ENCODE measurements at places on chromosomes 3 and 15. TPM values are rescaled to one million over a fixed set of nuclear protein-coding genes. Genes with fewer than 3 reads are reported as not detected.

GRCh38 chr15:31934821-31935220 is 95.5 kb upstream of the CHRNA7 start:
- H3K27ac ChIP-seq: no peak overlapping the region
- H3K36me3 ChIP-seq: no peaks in the 10 kb centered on the region
- peaks cover 21% of the 10 kb centered on the region for H3K27me3 ChIP-seq
- no peak overlapping the region for H3K4me3 ChIP-seq

GRCh38 chr15:90203922-90204321 is 2.8 kb downstream of the SEMA4B start:
- no peak overlapping the region for H3K4me3 ChIP-seq
- H3K4me1 ChIP-seq: peaks cover 29% of the 10 kb centered on the region
- H3K27ac ChIP-seq: no peak overlapping the region
- no peaks in the 10 kb centered on the region for H3K27me3 ChIP-seq

DNA sequence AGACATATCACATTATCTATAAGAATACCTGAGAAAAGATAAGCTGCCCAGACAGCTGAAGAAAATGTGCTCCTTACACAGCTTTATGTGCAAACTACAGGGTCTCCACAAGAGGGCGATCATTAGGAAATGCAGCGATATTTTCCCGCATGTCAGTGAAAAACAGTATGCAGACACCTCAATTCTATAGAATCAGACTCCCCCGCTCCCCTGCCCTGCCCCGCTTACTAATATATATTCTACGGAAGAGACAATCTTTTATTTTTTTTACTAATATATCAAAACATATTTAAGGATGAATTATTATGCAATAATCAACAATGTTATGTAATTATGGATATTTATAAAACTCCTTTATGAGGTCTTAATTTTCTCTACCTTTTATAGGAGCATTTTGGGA is 681.3 kb downstream of the ROBO1 start:
- no peak overlapping the region for H3K4me3 ChIP-seq
- no peak overlapping the region for H3K27ac ChIP-seq
- no peaks in the 10 kb centered on the region for H3K27me3 ChIP-seq

DNA sequence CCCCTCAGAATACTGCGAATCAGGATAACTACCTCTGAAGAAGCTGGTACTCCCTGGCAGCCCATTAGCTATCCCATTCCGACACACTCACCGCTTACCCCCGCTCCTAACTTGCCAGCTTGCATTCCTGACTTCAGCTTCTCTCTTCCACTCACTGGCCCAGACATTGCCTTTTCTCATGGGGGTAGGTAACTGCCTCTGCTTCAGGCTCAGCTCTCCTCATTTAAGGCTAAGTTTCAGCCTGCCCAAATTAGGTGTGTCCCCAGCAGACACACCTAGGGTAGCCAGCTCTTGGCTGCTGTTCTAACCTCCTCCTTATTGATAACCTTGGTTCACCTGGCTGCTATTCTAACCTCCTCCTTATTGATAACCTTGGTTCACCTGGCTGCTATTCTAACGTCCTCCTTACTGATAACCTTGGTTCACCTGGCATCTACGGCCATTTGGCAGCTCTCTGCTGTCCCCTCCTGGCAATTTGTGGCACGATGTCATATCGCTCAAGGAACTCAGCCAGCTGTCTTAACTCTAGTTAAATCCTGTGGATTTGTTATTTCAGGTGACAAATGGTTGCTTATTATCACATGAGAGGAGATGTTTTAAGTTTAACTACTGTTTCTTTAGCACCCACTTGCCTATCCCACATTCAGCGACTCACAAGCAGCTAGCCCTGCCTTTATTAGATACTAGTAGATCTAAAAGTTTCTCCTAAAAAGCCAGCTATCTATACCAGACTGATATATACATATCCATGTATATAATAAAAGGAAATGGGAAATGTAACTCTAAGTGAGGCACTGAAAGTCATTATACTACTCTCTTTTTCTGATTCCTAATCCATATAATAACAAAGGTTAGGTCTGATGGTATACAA is 106.5 kb upstream of the ACP3 start:
- no peaks in the 10 kb centered on the region for H3K4me1 ChIP-seq
- no peaks in the 10 kb centered on the region for H3K36me3 ChIP-seq
- peaks cover 27% of the 10 kb centered on the region for H3K27me3 ChIP-seq
- no peak overlapping the region for H3K27ac ChIP-seq
- no peak overlapping the region for H3K4me3 ChIP-seq

The CACNA2D3 gene
- total RNA-seq: not detected

DNA sequence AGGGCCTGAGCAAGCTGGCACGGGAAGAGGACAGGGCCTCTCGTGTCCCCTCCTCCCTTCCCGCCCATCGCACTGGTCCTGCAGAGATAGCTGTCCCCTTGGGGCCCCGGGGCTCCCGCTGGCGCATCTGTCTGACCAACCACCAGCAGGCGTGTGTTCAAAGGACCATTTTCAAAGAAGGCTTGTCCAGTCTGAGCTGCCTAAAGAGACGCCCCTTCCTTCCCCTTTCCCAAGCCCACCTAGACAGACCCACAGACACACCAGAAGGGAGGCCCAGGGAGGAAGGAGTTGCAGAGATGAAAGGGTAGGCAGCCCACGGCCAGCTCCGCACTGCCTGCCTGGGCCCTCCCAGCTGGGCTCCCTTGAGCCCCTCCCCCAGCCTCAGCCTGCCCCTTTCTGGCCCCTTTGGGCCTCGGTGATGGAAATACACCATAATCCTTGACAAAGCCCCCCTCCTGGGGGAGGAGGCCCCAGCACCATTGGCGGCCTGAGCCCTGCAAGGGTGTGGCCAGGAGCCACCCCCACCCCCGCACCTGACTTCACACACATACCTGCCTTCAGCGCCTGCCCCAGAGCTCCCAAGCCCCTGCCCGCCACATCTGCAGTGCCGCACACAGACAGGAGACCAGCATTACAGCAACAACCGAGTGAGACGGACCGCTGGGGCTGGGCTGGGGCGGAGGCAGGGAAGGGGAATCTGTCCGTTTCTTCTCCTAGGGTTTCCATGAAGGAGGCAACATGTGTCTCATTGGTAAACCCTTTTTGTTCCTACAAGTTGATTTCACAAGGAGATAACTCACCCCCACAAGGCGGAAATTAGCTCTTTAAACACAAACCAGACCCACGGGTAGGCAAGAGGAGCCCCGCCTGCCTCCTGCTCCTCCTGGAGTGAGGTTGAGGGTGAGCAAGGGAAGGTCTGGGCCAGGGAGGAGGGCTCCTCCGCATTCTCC is at the start of gene STRA6:
Gene STRA6, minus strand, starts transcription at position 336 of the 950 bp plus-strand sequence. CDS start 520 bp downstream, outside the sequence.
- no peak for DNase-seq
- H3K27ac ChIP-seq: peak within 1 kb of the TSS; percentile 74
- H3K4me1 ChIP-seq: peaks cover 8% of the 10 kb centered on the region
- peaks cover 27% of the 10 kb centered on the region for H3K27me3 ChIP-seq
- no peak within 1 kb of the TSS for H3K4me3 ChIP-seq

GRCh38 chr15:62549345-62549970 is 384.4 kb upstream of the C2CD4B start:
- no peak overlapping the region for H3K4me3 ChIP-seq
- H3K36me3 ChIP-seq: no peaks in the 10 kb centered on the region
- no peaks in the 10 kb centered on the region for H3K27me3 ChIP-seq
- peak; percentile 2 for DNase-seq
- peaks cover 8% of the 10 kb centered on the region for H3K4me1 ChIP-seq

GRCh38 chr3:194738254-194739093 is 52.8 kb downstream of the FAM43A start:
- no peak overlapping the region for H3K4me3 ChIP-seq
- H3K36me3 ChIP-seq: peaks cover 2% of the 10 kb centered on the region
- DNase-seq: no peak

DNA sequence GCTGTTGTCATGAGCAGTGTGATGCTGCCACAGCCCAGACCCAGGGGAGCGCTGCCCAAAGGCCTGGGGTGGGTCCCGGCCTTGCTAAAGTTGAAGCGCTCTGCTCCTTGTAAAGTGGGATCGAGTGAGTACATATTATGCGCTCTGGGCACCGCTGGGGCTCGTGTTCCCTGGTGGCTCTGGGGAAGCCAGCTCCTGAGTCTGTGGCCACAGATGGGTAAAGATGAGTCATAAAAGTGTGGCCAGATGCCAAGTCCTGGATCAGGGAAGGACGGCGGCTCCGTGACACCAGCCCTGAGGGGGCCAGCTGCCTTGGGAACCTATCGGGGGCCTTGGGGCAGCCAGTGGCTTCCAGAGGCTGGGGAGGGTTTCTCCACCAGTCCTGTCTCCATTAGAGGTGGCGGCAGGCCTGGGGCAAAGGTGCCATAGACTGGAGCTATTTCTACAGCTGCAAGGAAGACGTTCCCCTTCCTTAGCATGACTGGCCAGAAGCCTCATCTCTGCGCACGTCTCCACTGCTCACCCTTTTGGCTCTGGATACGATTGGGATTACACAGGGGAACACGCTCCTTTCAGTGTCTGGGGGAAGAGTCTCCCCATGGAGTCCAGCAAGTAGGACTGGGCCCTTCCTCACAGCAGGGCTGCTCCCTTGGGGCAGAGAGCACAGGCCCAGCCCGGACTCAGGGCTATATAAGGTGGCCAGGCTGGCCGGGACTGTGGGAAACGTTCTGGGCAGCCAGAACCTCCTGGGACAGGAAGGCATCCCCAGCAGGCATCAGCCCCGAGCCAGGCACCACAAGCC is 1.2 kb upstream of the ITIH4 start:
- no peaks in the 10 kb centered on the region for H3K36me3 ChIP-seq
- peaks cover 8% of the 10 kb centered on the region for H3K4me1 ChIP-seq
- no peak overlapping the region for H3K4me3 ChIP-seq

DNA sequence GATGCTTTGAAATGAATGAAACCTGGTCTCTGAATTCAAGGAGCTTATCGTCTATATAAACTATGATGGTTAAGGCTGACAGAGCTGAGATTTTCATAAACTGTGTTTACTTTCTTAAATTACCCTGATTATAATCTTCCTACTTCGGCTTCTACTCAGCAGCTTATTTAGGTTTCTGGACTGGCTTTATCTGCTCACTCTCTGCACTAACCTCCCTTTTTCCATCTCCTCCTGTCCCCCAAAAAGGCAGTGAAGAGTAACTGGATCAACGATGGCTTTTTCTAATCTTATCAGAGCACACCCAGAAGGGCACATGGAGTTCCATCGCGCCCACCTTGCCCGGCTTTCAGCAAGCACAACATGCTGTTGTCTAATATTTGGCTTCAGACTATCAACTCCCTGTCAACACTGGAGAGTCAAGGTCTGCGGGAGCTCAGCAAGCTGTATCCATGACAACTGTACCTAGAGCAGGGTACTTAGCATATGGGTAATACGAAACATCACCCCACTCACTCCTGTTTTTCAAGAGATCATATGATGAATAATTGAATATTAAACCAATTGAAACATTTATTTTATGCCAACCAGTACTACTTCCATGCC is 417.3 kb downstream of the GABRB3 start:
- no peaks in the 10 kb centered on the region for H3K27me3 ChIP-seq
- DNase-seq: no peak
- no peak overlapping the region for H3K27ac ChIP-seq
- H3K36me3 ChIP-seq: no peaks in the 10 kb centered on the region
- H3K4me3 ChIP-seq: no peak overlapping the region

The CEP63 gene
- total RNA-seq: 33.6 TPM

GRCh38 chr3:38560284-38560683 is 64.1 kb downstream of the EXOG start:
- H3K27me3 ChIP-seq: no peaks in the 10 kb centered on the region
- H3K27ac ChIP-seq: no peak overlapping the region
- no peak for DNase-seq
- no peak overlapping the region for H3K4me3 ChIP-seq
- H3K4me1 ChIP-seq: no peaks in the 10 kb centered on the region

The TRAT1 gene
- total RNA-seq: 24.1 TPM

The SUMF1 gene
- total RNA-seq: 7.2 TPM

DNA sequence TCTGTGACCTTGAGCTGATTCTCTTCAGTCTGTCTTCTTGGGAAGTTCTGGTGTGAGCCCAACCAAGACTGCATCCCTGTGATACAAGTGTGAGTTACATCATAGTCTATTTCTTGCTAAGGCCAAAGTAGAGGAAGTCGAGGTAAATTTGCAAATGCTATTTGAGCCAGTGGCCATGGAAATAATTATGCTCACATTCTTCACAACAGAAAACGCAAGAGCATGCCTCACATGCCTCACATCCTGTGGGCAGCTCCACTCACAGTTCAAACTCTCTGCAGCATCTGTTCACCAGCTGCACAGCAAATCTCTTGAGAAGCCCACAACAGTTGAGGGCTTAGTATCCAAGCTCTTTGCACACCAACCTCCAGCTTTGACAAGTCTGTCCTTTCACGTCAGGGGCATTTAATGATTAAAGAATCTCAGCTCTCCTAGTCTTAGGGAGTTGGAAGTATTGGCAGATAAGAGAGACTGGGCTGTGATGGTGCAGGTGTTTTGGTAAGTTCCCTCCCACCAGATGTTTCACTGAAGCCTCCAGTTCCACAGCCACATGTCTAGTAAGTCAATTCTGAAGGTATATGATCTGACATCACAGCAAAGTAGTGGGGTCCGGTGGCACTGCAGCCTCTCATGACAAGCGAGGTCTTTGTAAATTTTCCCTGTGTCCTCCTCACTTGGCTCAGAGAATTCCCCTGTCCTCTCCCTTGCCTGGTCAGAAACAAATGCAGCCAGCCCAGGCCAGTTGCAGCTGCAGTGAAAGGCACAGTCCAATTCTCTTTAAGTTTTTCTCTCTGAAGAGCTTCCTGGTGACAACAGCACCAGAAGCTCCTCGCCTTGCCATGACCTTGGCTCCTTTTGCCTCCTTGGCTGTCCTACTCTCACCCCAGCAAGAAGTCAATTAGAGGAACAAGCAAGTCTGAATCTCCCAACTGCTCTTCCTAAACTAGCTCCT is 166.1 kb downstream of the SSR3 start:
- no peaks in the 10 kb centered on the region for H3K4me1 ChIP-seq
- no peak for DNase-seq
- no peaks in the 10 kb centered on the region for H3K36me3 ChIP-seq
- H3K4me3 ChIP-seq: no peak overlapping the region
- H3K27ac ChIP-seq: no peak overlapping the region
- H3K27me3 ChIP-seq: peaks cover 16% of the 10 kb centered on the region

DNA sequence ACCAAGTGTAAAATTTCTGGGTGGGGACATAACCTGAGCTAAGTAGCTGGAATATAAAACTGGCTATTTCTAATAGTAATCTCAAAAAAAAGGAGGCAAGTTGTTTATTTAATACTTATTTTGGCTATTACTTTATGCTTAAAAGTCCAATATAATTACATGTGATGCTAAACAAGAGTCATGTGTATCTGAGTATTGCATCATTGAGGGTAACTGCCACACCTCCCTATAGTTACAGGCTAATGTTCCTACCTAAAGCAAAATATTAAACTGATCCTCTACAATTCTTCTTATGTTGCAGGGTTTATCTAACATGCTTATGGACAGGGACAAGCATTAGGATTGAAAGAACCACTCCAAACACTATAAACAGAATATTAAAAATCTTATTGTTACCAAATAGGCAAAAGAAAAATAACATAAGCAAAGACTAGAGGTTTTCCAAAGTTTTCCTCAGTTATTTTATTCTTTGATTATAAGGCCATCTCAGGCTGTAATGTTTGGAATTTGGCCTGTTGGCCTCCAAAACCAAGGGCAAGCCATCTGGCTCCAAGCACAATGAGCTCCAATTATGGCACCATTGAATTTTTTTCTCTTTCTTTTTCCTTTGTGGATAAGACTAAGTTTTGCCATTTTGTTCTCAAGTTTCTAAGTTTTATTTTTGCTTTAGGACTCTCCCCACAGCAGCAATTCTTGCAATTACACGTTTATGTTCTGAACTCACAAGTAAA is 75.8 kb upstream of the ABI3BP start:
- no peak overlapping the region for H3K4me3 ChIP-seq
- no peaks in the 10 kb centered on the region for H3K36me3 ChIP-seq
- peaks cover 47% of the 10 kb centered on the region for H3K27me3 ChIP-seq
- no peak for DNase-seq

The ROPN1B gene
- not detected for total RNA-seq

The HIGD1A gene
- total RNA-seq: 54.0 TPM

Data from activated T-cell treated with anti-CD3 and anti-CD28 coated beads, Interleukin-2, amount 50 U/mL, for 72 hours (primary cell).